ENCODE measurements at places on chromosomes 3 and 15. TPM values are rescaled to one million over a fixed set of nuclear protein-coding genes. Genes with fewer than 3 reads are reported as not detected.

The POMGNT2 gene
- 31.0 TPM for total RNA-seq

DNA sequence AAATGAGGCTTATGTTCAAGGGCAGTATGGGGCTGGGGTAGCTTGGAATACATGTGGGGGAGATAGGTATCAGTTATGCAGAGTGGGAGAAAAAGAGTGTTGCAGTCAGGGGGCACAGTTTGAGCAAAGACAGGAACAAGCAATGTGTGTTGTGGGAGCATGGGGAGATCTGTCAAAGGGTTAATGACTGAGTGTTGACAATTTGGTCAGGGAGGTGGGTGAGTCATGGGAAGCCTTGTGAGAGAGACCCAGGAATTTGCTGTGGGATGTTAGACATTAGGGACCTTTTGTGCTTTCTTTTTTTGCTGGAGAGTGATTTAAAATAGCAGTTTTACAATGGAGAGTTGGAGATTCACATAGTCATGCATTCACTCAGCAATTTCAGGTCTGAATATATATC is 221.6 kb upstream of the NR2E3 start:
- DNase-seq: no peak

The BFSP2 gene
- total RNA-seq: not detected

- no peak for DNase-seq
Observed at GRCh38 chr3:126326629-126327028, 30.6 kb downstream of the KLF15 start.

The RTP1 gene
- 1.7 TPM for total RNA-seq

GRCh38 chr3:187994221-187995042 is 159.5 kb upstream of the LPP start:
- DNase-seq: no peak

DNA sequence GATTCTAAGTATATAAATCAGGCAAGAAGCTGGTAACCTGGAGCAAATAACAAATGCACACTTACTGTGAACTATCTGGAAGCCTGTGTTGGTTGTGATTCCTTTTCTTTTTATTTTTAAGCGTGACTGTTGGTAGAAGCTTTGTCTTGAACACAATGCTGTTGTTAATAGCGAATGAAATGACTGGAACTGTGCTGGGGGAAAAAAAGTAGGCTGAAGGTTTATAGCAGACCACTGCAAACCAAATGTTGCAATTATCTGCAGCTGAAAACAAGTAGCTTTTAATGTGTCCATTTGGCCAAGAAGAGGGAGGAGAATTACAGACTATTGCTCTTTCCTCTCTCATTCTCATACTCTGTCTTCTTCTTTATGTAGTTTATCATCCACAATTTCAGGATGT is 184.5 kb upstream of the DNAJC19 start:
- no peak for DNase-seq

- DNase-seq: no peak
Observed at GRCh38 chr3:112770032-112770626, 76.5 kb downstream of the CD200R1L start.

All from dorsolateral prefrontal cortex (tissue), 122 donors.